ENCODE measurements at places on chromosomes 2 and 18.

- DNase-seq: no peak
These were observed 7.0 kb upstream of the LDLRAD4 start for GRCh38 chr18:13211534-13211933.

- peak; percentile 12 for DNase-seq
These were observed 150.9 kb upstream of the REV1 start for GRCh38 chr2:99640635-99641151.

- no peak for DNase-seq
These were observed 36.8 kb downstream of the ST8SIA5 start for GRCh38 chr18:46720092-46720491.

DNA sequence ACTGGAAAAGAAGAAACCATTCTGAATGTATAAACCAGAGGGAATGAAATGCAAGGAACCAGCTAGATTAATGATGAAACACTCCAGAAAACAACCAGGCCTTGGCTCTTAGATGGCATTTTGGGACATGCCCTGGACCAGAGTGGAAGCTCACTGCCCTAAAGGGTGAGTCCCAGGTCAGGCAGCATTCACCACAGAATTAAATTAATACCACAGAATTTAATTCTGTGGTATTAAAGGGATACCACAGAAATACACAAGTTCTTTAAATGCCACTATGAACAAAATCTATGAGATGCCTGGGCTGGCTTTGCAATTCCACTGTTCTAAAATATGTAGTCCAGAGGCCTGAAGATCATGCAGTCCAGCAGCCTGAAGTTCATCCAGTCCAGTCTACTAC lies 122.3 kb upstream of the KYNU start:
- DNase-seq: peak; percentile 36

GRCh38 chr2:128550389-128550788 lies 231.7 kb upstream of the HS6ST1 start:
- no peak for DNase-seq

DNA sequence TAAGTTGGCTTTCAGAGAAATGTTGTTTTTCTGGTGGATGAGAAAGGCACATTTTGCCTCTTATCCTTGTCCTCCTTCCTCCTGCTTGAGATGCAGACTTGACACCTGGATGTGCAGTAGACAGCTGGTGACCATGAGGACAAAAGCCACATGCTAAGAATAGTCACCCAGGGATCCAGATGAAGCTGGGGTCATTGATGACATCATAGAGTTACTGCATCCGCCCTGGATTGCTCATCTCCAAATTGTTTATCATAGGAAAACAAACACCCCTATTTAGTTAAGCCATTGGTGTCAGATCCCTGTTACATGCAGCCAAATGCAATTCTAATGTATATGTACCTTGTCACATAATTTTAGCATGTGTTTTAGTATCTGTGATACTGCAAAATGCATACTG lies 16.3 kb upstream of the SLC1A4 start:
- peak; percentile 20 for DNase-seq

GRCh38 chr2:218028189-218028495 lies 25.3 kb upstream of the TNS1 start:
- DNase-seq: no peak

- DNase-seq: no peak
These were observed 10.3 kb upstream of the PXDN start for GRCh38 chr2:1754461-1755170.

DNA sequence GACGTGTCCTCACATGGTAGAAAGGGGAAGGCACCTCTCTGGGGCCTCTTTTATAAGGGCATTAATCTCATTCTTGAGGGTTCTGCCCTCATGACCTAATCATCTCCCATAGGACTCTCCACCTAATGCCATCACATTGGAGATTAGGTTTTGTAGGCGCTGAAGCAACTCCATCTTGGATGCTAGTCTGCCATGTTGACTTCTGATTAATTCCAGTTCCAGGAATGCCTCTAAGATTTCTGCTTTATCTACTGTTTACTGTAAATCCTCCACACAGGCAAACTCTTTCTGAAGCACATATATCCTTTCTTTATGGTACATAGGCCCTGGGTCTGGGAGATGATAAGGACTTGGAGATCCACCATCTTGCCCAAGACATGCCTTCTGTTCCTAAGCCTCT lies 49.3 kb upstream of the YWHAQ start:
- DNase-seq: no peak

DNA sequence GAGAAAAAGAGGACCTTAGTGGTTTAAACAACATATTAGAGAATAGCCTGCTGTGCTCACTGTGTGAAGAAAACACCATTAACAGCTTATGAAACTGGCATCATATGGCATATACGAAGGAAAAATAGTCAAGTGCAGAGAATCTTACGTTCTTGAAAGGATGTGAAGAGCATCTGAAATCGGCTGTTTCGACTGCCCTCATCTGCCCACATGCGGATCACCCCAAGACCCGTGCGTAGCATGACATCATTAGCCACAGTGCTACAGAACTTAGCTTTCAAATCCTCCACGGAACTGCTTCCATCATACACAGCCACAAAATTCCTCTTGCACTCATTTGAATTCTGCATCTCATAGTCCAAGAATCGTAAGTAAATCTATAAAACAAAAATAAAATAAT lies 84.3 kb downstream of the NETO1 start:
- no peak for DNase-seq

GRCh38 chr2:74779265-74779558 lies 54.7 kb upstream of the HK2 start:
- DNase-seq: no peak

- DNase-seq: peak; percentile 19
These were observed 247.7 kb downstream of the SS18 start for GRCh38 chr18:25842665-25843064.

DNA sequence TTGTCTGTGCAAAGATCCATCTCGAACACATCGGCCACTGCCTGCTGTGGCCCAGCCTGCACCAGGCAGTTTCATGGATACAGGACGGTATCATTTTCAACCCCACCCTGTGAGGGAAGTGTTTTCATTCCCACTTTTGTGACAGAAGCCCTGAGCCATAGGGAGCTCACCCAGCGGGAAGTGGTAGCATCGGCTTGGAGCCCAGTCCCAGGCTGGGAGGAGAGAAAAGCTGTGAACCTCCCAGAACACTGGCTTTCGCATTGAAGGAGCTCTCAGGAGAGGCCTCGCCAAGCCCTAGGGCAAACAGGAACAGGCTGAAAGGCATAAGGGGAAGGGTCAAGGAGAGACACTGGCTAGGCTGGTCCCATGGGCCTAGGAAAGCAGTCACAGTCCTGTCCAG lies 166.1 kb downstream of the TFCP2L1 start:
- no peak for DNase-seq

DNA sequence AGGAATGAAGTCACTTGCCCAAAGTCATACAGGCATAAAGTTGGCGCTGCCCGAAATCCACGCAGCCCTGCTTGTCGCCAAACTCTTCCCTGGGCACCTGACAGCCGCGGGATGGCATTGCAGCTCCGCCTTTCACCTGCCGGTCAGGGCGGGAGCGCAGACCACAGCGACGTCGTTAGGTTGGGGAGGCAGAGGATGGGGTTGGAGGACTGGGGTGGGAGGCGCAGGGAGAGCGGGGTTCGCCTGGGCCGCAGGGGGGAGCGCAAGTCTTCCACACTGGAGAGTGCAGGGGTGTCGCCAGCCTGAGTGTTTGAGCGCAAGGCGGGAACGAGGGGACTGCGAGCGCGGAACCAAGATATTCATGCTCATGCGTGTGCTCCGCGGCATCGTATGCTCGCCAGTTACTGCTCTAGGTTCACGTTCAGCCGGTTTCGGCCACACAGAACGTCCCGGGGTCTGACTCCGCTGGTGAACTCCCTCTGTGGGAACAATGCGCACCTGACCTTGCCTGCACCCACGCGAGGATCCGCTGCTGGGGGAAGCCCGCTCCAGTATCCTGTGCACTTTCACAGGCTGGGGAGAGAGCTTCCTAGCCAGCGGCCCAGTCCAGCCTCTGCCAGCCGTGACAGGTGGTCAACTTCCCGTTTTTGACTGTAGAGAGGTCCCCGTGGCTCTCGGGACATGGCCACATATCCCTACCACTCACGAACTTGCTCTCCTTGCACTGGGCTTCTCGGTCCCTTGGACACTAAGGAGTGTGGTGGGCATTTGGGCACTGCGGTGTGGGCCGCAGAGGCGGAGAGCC lies 767 bp upstream of the NPPC start:
- peak; percentile 13 for DNase-seq

DNA sequence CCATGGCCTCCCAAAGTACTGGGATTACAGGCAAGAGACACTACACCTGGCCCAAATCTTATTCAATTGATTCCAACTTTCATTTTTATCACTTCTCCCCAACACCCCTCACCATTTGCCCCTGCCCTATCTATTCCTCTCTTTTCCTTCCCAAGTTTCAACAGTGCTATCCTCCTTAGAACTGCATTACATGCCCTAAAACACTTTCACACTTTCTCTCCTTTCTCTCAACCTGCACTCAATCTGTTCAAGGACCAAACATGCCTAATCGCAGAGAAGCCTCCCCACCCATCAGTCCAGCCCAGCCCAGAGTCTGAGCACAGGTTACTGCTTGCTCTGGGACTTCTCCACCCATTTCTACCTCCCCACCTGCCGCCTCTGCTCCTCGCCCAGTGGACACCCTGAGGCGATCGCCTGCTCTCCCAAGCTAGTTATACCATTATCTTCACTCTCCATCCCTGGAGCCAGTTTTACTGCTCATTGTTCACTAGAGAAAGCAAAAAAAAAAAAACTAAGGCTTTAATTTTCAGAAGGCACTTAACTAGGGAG lies 23.7 kb upstream of the DSG1 start:
- no peak for DNase-seq

DNA sequence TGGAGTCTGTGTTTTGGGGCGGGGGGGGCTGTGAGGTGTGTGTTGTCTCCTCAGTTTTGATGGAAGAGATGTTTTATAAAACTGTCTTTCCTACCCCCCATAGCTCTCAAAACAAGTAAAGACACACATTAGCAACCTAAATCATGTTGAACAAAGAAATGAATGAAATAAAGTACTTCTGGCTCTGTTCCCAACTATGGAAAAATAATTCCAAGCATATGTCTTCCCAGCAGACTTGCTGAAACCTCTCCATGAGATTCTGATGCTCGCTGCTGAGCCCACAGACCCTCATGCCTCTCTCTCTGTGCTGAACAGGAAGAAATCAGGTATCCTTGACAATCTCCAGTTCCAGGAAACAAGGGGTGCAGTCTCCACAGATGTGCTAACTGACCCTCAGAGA lies 226.7 kb upstream of the KLHL29 start:
- DNase-seq: no peak

GRCh38 chr2:139218181-139218580 lies 438.0 kb upstream of the NXPH2 start:
- DNase-seq: no peak

DNA sequence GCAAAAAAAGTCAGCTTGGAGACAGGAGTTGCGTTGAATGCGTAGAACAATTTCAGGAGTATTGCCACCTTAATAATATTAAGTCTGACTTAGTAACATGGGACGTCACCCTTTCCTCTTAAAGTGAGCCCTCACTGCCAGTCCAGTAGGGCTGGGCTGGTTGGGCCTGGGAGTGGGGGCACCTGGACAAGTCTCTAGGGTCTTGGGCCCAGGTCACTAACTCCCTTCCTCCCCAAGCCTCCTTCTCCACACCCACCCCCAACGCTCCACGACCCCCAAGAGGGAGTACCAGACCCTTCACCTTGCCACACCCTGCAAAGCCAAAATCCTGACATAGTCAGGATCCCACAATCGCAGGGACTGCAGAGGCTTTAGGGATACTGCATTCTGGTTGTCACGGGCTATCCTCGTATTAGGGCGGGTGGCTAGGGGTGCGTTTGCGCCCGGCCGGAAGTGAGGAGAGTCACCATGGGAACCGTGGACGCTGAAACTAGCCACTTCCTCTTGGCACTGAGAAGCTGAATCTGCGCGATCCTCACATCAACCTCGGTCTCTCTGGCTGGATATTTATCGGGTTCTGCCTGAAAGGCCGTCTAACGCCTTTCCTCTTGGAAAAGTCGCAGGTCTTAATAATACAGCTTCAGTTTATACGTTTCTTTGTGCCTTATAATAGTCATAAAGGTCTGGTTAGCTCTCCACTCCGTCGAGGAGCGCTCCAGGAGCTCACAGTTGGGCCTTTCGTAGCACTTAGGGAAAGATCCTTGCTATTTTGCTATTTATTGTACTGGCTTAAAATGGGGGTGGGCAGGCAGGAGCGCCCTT lies 10.3 kb upstream of the CXXC1 start:
- DNase-seq: peak; percentile 77

- no peak for DNase-seq
These were observed 197.4 kb downstream of the CAMKMT start for GRCh38 chr2:44559108-44559507.

DNA sequence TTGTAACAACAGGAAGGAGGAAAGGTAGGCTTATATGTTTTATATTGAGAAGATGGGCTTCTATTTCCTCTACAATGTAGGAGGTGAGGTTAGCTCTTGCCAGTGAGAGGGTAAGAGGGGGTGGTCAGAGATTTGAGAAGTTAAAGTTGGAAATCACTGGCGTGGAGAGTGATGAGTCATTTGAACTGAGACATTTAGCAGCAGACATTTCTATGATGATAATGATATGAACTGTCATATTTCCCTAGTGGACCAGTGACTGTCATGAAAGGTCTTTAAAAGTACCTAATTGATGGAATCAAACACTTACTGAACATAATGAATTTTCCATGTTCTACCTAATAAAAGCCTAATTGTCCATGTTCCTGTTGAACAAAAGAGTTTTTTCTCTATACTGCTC lies 126.1 kb downstream of the FAM161A start:
- DNase-seq: peak; percentile 16

GRCh38 chr18:36454245-36454644 lies 156.7 kb downstream of the FHOD3 start:
- DNase-seq: no peak

GRCh38 chr2:133835821-133836619 lies 267.8 kb upstream of the NCKAP5 start:
- no peak for DNase-seq

GRCh38 chr18:28372186-28372585 lies 195.3 kb upstream of the CDH2 start:
- DNase-seq: no peak

All from M059J (cell line).